Lung (tissue), 17 donors: ENCODE measurements at places on chromosomes 16 and 17. TPM values are rescaled to one million over a fixed set of nuclear protein-coding genes. Genes with fewer than 3 reads are reported as not detected.

GRCh38 chr17:8133399-8133798 is 9.5 kb upstream of the HES7 start:
- no peak for DNase-seq

Gene NAGPA
- total RNA-seq: 7.8 TPM

Gene NGFR
- total RNA-seq: 3.9 TPM

Gene PSKH1
- 11.8 TPM for total RNA-seq
